Effector memory CD4-positive, alpha-beta T cell (primary cell): ENCODE measurements at places on chromosomes 5 and 9.

DNA sequence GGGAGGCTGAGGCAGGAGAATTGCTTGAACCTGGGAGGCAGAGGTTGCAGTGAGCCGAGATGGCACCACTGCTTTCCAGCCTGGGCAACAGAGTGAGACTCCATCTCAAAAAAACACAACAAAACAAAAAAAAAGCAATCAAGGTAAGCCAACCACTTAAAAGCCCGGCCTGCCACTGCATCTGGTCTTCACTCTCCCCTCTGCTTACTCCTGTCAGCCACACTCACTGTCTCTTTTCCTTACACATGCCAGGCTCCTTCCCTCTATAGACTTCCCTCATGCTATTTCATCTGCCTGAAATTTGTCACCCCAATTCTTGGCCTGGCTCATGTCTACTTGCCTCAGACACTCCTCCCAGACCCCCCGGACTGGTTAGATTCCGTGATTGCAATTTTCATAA is 17.6 kb upstream of the LIFR start:
- no peak for DNase-seq

DNA sequence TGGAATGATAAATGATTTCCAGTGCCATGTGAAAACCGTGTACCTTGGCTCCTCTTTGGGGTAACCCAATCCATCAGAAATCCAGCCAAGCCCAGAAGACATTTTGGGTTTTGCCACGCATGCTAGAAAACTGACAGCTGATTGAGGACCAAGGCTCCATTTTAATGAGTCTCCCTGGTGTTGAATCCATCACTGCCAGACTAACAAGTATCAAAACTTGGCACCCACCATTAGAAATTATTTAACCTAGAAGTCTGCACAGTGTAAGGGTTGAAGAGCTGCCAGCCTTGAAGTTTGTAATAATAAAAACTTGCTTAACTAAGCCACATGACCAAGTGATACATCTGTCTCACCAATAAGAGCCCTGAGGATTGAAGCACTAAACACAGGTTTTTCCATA is 369.9 kb downstream of the DNAH5 start:
- no peak for DNase-seq

DNA sequence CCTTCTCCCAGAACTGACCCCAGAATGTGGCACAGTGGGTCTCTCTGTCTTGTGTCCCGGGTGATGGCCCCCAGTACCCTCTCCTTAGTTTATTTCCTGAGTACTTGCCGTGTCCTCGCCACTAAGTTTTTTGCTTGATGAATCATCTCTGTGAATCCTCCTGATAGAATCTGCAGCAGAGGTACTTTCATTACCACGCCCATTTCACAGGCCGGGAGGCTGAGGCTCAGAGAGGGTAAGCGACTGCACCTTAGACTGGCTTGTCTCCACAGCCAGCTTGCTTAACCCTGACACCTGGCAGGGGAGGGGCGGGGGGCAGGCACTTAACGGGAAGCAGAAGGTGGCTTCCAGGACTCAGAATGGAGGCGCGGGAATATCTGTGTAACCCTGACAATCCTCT is 7.9 kb upstream of the IER5L start:
- no peak for DNase-seq

DNA sequence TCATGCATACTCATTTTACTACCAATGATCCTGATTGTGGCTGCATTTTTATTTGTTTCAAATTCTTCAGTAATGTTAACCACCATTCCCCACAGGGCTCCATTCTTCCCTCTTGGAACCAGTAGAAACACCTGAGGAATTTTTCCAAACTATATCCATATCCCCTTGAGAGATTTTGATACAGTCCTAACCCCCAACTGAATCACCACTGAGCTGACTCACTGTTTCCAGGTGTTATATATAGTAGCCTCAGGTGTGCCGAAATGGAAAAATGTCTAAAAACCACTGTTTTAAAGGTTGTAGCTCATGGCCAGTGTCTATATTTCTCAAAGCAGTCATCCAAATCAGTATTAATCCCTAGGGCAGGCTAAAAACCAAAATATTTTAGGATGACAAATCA is 85.2 kb downstream of the MRPS27 start:
- DNase-seq: no peak

DNA sequence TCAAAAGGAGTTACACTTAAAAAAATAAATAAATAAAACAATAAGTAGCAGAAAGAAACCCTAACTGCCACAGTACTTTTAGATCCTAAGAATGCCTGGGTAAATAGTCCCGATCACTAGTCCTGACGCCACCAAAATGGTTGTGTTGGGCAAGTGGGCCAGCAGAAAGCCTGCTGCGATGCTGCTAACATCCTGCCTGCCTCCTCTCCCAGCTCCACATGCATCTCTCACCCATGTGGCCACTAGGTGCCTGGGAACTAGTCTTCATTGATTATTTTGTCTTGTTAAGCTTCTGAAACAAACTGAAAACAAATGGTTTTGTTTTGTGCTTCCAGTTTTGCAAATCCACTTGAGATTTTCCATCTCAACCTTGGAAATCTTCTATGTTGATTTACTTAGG is 54.4 kb upstream of the TRAF1 start:
- no peak for DNase-seq

DNA sequence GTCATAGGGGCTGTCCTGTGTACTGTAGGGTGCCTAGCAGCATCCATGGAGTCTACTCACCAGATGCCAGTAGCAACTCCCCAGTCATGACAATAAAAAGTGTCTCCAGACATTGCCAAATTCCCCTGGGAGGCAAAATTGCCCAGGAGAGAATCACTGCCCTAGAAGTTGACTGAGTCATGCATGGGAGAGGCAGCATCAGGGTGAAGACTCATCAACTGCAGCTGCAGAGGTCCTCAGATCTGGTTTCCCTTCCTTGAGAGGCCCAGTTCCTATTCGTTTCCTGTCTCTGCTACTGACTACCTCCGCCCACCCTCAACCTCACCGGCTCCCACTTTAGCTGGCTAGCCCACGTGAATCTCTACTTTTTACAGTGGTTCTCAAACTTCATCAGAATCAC is 88.6 kb upstream of the AGXT2 start:
- no peak for DNase-seq

DNA sequence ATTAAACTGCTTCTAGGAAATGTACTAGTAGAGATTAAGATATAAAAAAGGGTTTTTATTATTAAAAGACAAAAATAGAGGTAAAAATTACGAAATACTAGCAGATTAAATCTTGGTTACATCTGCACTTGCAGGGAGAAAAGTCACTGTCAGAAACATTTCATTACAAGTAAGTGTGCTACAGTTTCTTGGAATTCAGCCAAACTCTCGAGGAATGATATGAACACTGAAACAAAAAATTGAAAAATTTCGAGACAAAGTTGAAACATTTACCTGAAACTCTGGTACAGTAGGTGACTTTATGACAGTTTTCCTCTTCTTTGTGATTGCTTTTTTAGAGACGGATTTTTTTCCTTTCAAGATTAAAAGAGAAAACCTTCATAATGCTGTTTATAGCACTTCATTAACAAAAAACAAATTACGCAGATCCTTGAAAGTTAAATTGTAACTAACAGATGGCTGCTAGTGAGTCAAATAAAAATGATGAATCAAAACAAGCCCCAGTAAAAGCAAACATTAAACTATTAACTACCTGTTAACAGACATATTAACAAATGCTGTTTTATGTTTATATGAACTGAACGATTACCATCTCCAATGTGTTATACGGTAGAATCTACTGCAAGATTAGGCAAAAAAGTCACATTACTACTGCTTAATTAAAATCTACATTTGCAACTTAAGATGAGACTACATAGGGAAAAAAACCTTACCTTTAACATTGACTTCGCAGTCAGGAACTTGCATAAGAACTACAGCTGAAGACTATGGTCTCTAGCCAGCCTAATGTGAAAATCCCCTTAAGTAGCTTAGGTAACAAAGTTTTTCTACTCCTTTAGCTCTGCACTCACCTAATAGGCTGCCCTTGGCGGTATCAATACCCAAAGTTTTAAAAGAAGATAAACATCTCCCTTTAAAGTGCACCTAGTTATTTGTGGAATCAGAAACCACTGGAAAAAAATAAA is 61.4 kb downstream of the RANBP6 start:
- DNase-seq: no peak

- DNase-seq: no peak
Observed at GRCh38 chr9:2729721-2730120, 12.4 kb downstream of the KCNV2 start.

DNA sequence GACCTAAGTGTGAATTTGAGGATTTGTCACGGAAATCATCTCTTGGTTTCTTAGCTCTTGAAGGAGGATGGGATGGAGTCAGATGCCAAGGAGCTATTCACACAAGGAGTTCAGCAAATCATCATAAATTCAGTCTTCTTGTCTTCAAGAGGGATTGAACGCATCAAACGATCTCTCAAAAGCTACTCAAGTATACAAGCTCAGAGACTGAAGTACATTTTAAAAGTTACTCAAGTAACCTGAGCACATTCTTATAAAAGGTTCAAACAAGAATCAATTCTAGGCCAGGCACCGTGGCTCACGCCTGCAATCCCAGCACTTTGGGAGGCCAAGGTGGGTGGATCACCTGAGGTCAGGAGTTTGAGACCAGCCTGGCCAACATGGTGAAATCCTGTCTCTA is 21.1 kb upstream of the GOLPH3 start:
- DNase-seq: no peak

GRCh38 chr5:99179206-99179605 is 250.4 kb upstream of the CHD1 start:
- DNase-seq: no peak

GRCh38 chr9:129351642-129352145 is 173.6 kb upstream of the IER5L start:
- DNase-seq: no peak

DNA sequence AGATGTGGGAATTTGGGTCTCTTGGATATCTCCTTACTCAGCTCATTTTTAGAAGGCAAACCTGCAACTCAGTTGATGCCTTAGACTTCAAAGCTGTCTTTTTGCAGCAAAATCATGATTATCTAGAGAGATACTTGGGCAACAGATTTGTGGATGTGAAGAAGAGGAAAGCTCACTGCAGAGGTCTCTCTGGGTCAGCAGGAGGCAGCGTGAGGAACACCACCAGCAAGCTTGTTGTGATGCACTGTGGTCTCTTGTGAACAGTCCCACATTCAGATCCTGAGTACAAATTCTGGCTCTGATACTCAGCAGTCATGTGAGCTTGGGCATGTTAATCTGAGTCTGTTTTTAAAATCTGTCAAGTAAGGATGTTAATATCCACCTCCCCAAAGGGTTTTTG is 26.3 kb upstream of the DMRT3 start:
- DNase-seq: no peak

GRCh38 chr9:92718086-92719001 is 46.3 kb downstream of the BICD2 start:
- no peak for DNase-seq

- no peak for DNase-seq
Observed at GRCh38 chr9:21656776-21657674, 145.4 kb upstream of the MTAP start.

GRCh38 chr5:87411973-87412629 is 629 bp downstream of the CCNH start:
- DNase-seq: peak; percentile 4

DNA sequence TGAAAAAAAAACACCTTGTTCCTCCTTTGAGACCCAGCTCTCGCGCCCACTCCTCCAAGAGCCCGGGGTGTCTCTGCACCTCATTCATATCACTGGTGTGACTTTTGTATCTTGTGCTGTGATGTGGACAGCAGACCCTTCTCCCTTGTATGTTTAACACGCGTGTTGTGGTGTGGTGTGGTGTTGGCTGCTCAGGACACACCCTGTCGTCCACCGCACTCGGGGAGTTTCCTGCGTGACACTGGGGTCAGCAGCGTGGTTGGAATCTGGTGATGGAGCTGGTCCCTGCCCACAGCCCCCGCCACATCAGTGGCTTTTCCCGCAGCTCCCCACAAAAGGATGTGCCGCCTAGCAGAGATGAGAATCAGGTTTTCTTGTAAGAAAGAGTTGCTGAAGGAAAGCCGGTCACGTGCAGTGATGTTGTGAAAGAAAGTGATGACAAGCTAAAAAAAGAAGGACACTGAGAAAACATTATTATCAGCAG is 61.5 kb downstream of the TENT4A start:
- no peak for DNase-seq

DNA sequence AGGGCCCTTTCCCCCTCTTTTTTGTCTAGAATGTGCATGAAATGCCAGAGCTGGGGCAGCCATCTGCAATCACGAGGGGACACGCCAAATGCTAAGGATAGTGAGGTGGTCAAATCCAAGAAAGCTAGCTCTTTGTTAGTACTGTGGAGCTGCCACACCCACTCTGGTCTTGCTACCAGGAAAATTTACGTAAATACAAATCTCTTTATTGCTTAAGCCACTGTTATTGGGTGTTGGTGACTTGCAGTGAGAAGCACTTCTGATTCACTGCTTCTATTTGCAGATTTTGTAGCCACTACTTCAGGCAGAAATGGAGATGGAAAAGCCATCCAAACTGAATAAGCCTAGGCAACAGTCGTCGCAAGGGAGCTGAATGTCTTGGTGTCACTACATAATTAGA is 25.6 kb upstream of the SUSD1 start:
- DNase-seq: no peak

DNA sequence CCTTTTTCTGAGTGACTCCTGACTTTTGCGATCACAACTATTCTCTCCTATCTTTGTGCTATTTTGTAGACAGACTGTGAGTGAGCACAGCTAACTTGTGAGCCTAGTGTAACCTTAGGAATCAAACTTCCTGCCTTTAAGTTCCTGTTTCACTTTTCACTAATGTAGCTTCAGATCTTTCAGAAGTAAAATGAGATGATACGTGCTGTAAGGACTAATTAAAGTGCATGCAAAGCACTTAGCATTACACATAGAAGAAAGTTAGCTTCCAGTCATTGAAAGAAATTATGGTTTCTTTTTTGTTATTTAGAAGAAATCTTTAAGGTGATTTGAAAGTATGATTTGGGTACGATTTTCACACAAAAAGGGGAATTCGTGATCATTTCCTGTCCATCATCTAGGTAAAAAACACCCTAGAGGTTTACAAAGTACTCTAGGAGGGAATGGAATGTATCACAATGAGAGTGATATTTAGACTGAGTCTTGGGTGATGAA is 122.7 kb downstream of the ST8SIA4 start:
- DNase-seq: no peak

GRCh38 chr9:132881826-132882225 is 3.1 kb downstream of the SPACA9 start:
- no peak for DNase-seq

DNA sequence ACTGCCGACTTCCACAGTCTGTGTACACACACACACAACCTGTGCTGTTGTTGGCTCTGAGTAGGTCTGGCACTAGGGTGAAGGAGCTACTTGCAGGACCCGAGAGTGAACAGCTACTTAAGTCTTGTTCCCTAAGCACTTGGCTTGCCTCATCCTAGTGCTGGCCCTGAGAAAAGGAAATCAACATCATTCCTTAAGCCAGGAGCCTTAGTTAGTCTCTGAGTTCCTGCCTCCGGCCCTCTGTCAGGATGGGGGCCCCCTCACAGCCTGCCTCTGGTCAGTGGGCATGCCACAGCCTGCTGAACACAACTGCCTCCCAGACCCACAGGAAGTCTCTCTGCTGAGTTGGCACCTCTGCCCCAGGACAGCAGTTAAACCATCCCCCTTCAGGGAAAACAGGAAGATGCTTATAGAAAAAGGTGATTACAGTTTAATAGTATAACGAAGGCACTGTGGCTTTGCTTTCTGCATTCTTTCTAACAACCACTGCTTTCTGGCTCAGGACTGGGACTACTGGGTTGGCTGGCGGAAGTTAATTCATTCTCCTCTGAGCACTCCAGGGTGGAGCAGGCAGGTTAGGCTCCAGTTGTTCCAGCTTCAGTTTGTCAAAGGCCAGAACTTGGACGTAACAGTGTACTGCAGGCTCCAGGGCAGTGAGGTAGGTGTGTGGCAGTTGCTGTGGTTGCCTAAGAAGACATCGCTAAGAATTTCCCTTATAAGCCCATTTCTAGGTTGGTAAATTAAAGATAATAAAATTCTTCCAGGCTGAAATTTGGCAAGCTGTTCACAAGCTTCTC is 2.8 kb downstream of the MAMDC2 start:
- no peak for DNase-seq
